Motor neuron (in vitro differentiated cells): ENCODE measurements at places on chromosomes 16 and 17. TPM values are rescaled to one million over a fixed set of nuclear protein-coding genes. Genes with fewer than 3 reads are reported as not detected.

- ATAC-seq: no peak
Observed at GRCh38 chr17:72920513-72920912, 172.0 kb downstream of the SLC39A11 start.

DNA sequence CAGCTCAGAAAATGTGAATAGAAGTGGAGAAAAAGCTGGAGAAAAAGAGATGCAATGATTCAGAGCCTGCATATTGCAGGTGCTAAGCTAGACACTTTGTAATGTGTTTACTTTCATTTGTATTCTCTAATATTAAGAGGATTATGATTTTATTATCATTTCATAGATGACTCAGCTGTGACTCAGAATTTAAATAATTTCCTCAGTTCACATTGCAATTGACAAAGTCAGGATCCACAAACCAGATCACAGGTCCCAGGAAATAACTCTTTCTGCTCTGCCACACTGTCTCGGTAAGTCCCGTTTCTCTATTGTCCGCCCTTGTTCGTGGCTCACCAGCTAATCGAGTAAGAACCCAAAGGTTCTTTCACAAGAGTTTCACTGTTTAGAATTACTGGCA is 235.4 kb upstream of the MON1B start:
- ATAC-seq: no peak

DNA sequence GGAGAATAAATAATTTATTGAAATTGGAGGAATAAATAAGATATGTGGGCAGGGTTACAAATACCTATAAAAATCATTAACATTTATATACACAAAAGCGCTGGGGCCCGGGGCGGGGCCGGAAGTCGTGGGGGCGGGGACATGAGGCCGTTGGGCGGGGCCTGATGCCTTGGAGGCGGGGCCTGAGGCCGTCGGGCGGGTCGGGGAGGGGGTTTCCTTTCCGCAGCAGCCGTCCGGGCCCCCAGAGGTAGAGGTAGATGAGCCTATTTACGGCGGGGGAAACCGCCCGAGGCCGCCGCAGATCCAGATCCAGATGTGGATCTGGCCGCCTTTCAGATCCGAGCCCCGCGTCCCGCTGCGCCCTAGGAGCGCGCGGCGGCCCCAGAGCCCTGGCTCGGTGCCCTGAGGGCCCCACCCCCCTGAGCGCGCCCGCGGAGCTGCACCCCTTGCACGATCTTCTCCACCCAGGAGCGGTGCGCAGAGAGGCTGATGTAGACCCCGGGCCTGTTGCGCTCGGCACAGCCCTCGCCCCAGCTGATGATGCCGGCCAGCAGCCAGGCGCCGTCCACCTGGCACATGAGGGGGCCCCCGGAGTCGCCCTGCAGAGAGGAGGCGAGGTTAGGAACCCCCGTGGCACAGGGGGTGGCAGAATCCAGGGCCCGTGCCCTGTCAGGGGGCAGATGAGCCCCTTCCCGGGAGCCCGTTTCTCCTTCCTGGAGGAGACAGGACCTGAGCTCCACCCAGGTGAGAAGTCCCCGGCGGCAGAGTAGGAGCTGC is 5.1 kb downstream of the PRSS22 start:
- no peak for ATAC-seq

DNA sequence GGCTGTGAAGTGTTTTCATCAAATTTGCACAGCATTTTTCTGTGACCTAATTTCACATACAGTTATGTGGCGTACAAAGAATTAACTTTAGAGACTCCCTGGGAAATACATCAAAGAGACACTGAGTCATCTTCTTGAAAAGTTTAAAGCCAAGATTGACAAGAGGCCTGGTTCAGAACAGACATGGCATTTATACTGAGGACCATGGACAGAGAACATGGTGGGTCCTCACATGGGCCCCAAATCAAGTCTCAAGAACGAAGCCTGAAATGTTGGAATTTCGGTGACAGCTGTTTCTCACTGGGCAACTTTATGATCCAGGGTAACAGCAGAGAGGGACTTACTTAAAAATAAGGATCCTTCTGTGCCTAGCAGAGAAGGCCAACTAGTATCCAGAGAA is 311.5 kb upstream of the KCNJ16 start:
- no peak for ATAC-seq

- no peak for ATAC-seq
Observed at GRCh38 chr17:885971-886571, 93.5 kb downstream of the NXN start.

GRCh38 chr17:82204831-82205719 is 7.6 kb downstream of the CCDC57 start:
- peak; percentile 22 for ATAC-seq

GRCh38 chr17:27438348-27438998 is 17.8 kb upstream of the KSR1 start:
- ATAC-seq: no peak

The C17orf107 gene
- total RNA-seq: 21.3 and 21.9 TPM in 2 replicates

The WNK4 gene
- total RNA-seq: 0.59 and 0.81 TPM in 2 replicates
